Fibroblast of the conjunctiva (primary cell): ENCODE measurements at places on chromosomes 5 and 9.

DNA sequence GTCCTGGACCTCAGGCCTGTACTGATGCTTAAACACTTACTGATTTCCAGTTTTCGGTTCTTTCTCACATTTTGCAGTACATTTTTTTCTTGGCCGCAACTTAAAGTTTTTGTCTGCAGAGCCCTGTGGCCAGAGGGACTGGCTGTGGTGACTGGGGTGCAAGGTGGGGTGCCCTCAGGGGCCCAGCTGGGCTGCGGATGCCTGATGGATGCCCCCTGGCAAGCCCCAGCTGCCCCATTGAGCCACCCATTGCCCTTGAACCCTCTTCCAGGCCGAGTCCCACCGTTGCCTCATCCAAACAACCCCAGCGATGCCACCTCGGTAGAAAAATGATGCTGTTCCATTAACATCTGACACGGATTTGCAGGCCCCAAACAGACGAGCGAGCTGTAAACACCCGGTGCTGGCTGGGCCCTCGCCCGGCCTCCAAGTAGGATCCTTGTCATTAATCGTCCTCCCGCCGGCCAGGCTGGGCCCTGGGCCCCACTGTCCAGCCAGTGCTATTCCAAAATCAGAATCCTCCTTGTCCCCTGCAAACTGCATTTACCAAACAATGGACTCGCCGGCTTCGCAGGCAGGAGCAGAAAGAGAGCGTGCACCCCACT lies 107.9 kb downstream of the PHF2 start:
- DNase-seq: no peak

DNA sequence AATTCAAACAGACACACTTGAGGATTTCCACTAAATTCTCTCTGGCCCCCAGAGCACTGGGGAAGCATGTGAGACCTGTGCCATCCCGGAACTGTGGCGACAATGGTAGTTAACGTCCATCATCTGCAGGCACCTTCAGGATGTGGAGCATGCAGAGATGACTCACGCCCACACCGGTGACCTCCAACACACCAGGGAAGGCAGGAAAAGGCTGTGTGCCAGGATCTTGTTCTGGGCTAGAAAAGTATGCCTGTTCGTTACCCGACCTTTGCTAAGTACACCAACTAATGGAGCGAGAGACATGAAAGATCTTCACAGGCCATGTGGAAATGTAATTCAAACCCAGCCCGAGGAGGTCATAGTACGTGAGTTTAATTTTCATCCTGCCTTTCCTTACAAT lies 208.8 kb downstream of the MELK start:
- DNase-seq: no peak

GRCh38 chr5:143514616-143515335 lies 111.3 kb upstream of the NR3C1 start:
- DNase-seq: peak; percentile 83

DNA sequence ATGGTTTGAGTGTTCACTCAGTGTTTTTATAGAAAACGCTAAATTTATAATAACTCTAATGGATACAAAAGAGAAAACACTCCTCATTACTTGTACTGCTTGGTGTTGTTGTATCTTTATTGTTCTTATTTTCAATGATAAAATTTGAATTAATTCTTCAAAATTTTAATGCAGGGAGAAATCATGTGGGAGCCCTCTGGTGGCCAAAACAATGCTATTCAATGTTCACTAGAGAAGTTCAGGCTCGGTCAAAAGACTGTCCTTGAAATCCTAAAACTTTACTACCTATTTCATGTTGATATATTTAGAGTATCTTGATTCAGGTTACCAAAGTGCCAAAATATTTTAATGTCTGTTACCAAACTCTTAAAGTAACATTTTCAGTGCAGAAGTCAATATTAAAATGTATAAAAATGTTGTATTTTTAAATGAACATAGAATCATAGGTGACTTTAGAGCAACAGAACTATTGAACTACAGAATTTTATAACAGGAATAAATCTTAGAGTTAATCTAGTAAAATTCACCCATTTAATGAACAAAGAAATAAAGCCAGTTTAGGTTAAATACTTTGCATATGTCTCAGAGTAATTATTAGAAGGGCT lies 1259.8 kb downstream of the PTPRD start:
- no peak for DNase-seq

GRCh38 chr5:160657622-160658458 lies 194.2 kb downstream of the ATP10B start:
- DNase-seq: no peak

- no peak for DNase-seq
Observed at GRCh38 chr9:108468364-108468763, 387.4 kb downstream of the ACTL7B start.

DNA sequence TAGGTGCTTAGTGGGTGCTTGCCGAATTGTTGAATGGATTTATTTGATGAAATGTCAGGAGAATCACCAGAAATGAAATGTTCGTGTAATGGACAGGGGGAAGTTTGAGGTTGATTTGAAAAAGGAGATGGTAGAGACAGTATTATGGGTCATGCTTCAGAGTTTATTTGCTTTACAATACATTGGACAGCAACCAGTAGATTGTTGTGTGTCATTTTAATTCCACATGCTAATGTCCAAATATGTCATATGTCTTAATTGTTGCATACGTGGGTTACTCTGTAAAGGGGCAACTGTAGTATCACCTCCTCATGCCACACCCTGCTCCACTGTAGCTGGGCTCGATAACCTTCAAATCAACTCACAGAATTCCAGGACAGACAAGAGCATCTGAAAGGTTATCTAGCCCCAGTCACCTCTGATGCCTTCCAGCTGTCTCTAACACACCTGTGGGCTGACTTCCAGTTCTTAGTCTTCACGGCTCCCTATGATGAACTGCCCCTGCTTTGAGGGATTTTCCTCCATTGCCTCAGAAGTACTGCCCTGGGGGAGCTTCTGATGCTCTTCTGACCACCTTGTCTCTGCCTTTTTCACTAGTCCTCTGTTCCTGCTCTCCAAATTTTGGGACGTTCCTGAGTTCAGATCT lies 1.7 kb downstream of the PDCD1LG2 start:
- no peak for DNase-seq

DNA sequence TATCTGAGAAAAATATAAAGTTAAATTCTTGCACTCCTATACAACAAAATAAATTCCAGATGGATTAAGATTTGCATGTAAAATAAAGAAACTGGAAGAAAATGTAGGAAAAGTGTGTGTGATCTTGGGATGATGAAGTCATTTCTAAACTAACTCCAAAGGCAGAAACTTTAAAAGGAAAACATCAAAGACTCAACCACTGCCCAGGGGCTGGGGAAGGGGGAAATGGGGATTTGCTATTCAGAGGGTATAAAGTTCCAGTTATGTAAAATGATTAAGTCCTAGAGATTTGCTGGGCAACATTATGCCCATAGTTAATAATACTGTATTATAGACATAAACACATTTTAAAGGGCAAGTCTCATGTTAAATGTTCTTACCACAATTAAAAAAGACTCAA lies 254.5 kb downstream of the DEPDC1B start:
- DNase-seq: no peak

GRCh38 chr9:125536167-125536772 lies 170.7 kb downstream of the MAPKAP1 start:
- DNase-seq: no peak

- DNase-seq: no peak
Observed at GRCh38 chr9:6428940-6429889, 16.2 kb downstream of the UHRF2 start.

DNA sequence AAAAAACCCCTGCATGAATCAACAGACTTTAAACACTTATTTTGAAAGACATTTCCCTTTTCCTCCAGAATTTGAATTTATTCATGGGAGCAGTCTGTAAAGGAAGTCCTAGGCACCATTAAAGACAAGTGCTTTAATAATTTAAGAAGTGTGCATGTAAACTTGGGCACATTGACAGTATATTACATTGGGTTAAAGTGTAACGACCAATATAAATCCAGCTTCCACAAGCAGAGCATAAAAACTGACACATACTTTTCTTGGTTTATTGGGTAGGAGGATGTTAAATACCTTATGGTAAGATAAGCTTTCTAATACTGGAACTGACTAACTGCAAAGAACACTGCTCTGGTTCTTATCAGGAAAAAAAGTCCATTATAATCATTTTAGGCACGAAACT lies 1.2 kb upstream of the ENTREP1 start:
- DNase-seq: no peak

DNA sequence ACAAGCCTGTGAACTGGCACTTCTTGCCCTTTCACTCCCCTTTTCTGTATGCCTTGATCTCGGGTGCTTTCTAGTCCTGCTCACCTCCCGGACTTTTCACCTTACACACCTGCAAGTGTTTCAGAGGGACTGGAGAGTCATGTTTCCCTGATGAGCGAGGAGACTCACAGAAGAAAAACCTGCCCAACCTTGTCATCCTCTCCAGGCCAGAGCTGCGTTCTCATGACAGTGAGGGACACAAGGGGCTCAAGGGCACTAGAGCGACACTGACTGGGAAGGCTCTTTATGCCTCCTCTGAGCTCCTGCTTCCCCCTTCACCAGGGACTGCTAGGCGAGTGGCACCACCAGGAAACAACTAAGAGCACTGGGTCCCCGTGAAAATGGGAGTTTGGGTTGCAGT lies 376.9 kb upstream of the RPS23 start:
- DNase-seq: no peak

- DNase-seq: no peak
Observed at GRCh38 chr5:171623551-171624097, 162.0 kb upstream of the SMIM23 start.

DNA sequence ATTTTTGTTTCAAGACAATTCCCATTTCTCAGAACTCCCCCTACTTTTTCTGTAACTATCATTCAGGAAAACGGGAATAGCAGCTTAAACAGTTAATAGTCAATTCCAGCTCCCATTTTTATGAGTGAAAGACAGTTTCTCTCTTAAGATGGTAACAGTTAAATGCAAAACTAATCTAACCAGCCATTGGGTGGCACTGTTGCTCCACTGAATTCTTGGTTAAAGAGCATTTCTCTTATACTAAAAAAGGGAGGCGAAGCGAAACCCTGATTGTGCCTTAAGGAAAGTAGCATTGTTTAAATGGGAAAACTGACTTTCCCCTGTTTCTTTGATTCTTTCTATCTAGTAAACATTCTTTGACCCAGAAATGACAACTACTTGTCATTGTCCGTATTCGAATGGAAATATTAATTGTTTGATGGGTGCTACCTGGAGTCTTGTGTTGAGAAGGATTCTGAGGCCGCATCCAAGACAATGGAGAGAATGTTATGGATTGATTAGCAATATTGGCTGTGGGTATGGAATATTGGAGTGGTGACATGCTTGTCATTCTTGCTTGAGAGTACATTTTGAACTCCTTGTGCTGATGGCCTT lies 507.8 kb downstream of the MAT2B start:
- peak; percentile 72 for DNase-seq
